Cerebellum (tissue), 4 donors: ENCODE measurements at places on chromosomes 12 and 14. TPM values are rescaled to one million over a fixed set of nuclear protein-coding genes. Genes with fewer than 3 reads are reported as not detected.
A peak's percentile ranks its signal among the peaks of the same experiment; 100 is the strongest.

ADAM21 gene
- 0.18 TPM for total RNA-seq

MYF5 gene
- not detected for total RNA-seq

PAWR gene
- 16.6 TPM for total RNA-seq

FAR2 gene
- total RNA-seq = 41.4 TPM

AMIGO2 gene
- total RNA-seq = 5.8 TPM

GRCh38 chr12:58421990-58422389 is 480.6 kb downstream of the ATP23 start:
- no peak for DNase-seq

- DNase-seq = no peak
Measured at GRCh38 chr14:45902241-45902640, 649.2 kb upstream of the MIS18BP1 start.

DNA sequence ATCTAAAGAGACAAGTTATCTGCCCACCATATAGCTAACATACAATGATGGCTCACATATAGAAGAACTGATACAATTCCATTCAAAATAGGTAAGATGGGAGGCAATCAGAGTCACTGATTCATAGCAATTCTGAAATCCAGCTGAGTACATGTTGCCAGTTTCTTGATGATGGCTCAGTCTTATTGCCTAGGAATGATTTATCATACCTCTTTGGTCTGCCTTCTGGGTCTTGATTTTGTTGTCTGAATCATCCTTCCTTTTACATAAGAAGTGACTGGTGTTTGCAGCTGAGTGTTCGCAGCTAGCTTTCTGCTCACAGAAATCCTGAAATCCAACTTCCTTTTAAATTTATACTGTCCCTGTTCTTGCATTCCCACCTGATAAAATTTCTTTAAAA is 463.2 kb upstream of the MGAT4C start:
- DNase-seq = no peak

- DNase-seq = no peak
Measured at GRCh38 chr12:50050410-50051098, 6.8 kb upstream of the ASIC1 start.

DNA sequence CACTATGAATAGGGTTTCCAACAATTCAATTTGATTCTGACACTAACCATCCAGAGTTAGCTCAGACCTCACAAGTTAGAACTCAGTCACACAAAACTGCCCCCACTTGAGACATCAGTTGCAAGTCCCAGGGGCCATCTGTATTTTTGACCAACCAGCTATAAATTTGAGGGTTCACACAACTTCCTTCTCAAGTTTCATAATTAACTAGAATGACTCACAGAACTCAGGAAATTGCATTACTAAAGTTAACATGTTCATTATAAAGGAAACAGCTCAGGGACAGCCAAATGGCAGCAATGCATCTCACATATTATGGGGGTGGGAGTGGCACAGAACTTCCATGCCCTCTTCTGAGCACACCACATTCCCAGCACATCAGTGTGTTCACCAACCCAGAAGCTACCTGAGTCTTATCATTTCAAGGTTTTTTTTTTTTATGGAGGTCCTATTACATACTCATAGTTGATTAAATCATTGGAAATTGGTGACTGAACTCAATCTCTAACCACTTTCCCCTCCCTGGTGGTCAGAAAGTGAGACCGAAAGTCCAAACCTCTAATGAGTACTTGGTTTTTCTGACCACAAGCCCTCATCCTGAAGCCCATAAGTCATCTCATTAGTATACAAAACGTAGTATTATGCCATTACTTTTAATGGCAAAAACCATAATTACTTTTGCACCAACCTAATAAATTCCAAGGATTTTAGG is 1721.5 kb upstream of the SEL1L start:
- no peak for DNase-seq

GRCh38 chr14:99724196-99724891 is 40.2 kb downstream of the CYP46A1 start:
- DNase-seq = no peak

DNA sequence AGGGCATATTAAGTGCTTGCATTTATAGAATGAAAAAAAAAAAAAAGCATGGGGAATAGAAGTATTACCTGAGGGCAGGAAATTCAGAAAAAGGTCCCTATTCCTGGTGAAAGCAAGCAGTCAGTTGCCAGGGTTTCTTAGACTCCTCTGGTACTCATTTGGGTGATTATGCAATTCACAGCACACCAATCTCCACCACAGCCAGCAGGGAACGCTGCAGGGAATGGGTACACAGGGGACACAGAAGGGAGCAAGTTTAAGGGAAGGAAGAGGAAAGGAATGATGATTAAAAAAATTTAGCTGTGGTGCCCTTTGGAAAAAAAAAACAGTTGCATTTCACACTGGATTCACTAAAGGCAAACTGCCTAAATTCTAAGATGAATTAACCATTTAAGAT is 14.2 kb downstream of the BLTP3B start:
- DNase-seq = no peak

GRCh38 chr12:109949089-109949488 is 47.1 kb downstream of the GIT2 start:
- DNase-seq = no peak

DNA sequence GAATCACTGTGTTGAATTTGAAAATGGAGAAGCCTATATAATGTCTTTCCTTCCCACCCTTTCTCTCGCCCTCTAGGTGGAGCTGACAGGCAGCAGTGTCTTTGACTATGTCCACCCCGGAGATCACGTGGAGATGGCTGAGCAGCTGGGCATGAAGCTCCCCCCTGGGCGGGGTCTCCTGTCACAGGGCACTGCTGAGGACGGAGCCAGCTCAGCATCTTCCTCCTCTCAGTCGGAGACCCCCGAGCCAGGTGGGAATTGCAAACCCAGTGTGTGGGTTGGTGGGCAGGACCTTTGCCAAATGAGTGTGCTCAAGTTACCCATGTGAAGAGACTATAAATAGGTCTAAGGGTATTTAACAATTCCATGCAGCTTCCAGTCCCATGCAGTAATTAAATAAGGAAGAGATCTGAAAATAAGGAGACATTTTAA is 274.7 kb downstream of the EGLN3 start:
- no peak for DNase-seq

- no peak for DNase-seq
Measured at GRCh38 chr12:54016478-54016964, 7.7 kb downstream of the HOXC8 start.

GRCh38 chr12:89401433-89402058 is 49.2 kb upstream of the DUSP6 start:
- DNase-seq = no peak

DNA sequence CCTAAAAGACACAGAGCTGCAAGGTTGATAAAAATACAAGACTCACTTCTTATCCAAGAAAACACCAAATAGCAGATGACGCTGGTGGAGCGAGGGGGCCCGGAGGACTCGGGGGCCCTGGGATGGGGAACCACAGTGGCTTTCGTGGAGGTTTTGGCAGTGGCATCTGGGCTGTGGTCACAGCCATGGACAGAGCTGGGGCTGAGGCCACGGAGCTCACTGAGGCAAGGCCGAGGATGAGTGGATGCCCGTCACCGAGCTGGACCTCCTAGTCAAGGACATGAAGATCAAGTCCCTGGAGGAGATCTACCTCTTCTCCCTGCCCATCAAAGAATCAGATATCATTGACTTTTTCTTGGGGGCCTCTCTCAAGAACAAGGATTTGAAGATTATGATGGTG is 117.2 kb downstream of the PTPRO start:
- no peak for DNase-seq

GRCh38 chr12:55619354-55620138 is 17.1 kb upstream of the OR10P1 start:
- DNase-seq = peak; percentile 20

GRCh38 chr12:110581931-110582275 is 1.2 kb downstream of the PPTC7 start:
- DNase-seq = peak; percentile 10

- DNase-seq = no peak
Measured at GRCh38 chr14:21197418-21198205, 41.7 kb upstream of the OR5AU1 start.

DNA sequence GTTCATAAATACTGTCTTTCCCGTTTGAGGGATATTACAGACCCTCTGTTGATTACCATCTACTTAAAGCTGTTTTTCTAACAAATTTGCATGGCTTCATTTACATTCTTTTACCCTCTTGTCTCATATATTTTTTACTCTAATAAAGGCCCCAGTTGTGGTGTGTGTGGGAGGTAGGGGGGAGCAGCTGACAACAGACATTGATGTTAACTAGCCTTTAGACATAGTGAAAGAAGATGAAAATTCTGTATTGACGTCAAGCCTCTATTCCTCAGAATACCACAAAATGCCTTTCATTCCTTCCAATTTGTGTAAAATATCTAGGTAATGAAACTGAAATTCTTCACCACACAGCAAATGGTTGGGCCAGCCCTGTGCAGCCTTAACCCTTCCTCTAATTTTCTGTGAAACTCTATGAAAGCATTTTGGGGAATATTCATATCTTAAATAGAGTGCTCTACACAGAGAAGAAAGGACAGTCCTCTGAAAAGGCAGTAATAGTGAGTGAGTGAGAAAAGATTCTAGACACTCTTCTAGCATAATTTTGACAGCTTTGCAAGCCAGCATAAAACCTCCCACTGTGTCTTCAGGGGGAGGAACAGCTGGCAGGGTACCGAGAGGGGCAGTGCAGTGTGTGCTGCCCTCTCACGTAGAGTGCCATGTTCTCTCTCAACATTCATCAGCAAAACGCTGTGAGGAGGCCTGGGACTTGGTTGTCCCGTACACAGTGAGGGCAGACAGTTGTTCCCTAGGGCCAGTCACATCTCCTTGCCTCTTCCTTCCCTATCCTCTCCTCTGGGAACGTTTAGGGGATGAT is 20.1 kb upstream of the CERS5 start:
- DNase-seq = no peak

DNA sequence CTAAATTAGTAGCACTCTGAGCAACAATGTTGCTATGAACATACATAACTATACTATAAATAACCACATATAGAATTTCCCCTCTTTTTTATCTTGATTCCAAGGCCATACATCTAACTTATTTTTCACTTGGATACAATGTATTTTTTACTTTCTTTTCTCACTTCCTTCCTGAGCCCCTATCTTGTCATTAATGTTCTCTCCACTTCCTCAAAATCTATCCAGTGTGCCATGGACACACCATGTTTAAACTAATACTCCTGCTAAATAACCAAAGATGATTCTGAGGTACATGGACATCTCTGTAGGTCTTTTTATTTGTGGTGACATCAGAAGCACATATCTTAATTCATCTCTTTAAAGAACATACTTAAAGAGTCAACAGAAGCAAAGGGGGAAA is 251.2 kb downstream of the C12orf42 start:
- no peak for DNase-seq

GRCh38 chr12:83074358-83074894 is 387.7 kb downstream of the TMTC2 start:
- no peak for DNase-seq

DNA sequence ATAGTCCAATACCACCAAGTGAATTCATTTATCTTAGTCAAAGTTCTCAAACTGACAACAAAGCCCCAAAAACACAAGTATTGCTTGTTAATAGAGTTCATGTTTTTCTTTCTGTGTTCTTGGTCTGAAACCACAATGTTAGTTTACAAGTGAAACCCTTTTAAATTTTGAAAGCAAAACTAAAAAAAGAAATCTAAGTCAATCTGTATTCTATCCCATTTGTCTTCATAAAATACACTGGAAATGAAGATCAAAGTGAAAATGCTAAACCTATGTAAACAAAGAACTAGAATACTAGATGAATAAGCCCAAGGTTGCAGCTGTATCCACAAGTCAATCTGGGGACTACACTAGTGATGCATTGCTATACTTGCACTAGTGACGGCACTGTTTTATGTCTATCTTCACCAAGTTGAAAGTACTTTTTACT is 10.4 kb downstream of the MAP4K5 start:
- no peak for DNase-seq

- DNase-seq = no peak
Measured at GRCh38 chr14:56774503-56774902, 35.8 kb downstream of the OTX2 start.

GRCh38 chr12:27493260-27493940 is 30.6 kb upstream of the PPFIBP1 start:
- DNase-seq = no peak

DNA sequence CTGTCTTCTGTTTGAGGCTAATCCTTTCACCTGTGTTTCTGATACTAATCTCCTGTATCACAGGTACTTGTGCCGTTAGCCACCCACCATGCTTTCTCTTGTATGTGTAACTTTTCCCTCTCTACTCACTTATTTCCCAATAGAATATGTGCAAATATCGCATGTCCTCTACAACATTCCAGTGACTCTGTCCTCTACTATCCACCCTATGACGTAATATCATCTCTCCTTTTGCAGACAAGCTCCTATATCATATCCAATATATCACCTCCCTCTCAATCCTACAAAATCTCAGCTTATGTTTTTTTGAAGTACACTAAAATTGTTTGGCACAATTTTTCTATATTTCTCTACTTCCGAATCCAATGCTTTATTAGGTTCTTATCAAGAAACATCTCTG is 232.6 kb upstream of the LRFN5 start:
- no peak for DNase-seq

DNA sequence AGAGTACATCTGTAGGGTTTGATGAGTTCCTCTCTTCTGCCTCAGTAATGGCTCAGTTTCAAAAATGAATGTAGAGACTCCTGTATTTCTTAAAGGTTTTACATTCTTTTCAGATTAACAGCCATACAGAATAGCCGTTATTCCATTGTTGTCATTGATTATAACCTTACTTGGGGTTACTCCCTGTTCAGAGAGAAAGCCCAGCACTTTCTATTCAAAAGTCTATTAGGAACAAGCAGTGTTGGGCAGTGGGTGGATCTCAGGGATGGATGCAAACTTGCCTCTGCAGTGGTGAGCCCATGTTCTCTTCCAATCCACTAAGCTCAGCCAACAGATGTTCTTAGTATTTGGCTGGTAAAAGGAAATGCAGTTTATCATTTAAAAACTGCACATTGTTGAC is 342.6 kb upstream of the E2F7 start:
- no peak for DNase-seq

DNA sequence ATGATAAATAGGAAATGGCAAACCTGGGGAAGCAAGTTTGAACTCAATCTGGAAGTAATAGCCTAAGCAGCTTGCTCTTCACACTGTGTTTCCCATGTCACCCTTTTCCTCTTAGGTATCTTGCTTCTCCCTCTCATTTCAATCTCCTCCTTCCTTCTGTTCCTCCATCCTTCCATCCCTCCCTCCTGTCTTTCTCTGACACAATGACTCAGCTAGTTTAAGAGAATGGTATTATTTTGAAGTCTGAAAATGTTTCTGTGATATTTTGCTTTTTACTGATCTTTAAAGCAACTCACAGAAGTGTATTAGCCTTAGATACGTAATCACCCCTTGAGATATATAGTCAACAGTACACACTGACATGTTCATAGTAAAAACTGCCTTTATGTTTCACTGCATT is 55.9 kb upstream of the FGD4 start:
- no peak for DNase-seq

GRCh38 chr12:95836630-95837239 is 22.0 kb upstream of the SNRPF start:
- no peak for DNase-seq

GRCh38 chr12:24850496-24850895 is 98.4 kb downstream of the BCAT1 start:
- no peak for DNase-seq
